Tongue (tissue), 3 donors: ENCODE measurements at places on chromosomes 12 and 14.

GRCh38 chr12:78863482-78864402, 832 bp upstream of the SYT1 start:
- peak; percentile 43 for DNase-seq

GRCh38 chr12:22916815-22917214, 291.8 kb downstream of the ETNK1 start:
- no peak for DNase-seq

DNA sequence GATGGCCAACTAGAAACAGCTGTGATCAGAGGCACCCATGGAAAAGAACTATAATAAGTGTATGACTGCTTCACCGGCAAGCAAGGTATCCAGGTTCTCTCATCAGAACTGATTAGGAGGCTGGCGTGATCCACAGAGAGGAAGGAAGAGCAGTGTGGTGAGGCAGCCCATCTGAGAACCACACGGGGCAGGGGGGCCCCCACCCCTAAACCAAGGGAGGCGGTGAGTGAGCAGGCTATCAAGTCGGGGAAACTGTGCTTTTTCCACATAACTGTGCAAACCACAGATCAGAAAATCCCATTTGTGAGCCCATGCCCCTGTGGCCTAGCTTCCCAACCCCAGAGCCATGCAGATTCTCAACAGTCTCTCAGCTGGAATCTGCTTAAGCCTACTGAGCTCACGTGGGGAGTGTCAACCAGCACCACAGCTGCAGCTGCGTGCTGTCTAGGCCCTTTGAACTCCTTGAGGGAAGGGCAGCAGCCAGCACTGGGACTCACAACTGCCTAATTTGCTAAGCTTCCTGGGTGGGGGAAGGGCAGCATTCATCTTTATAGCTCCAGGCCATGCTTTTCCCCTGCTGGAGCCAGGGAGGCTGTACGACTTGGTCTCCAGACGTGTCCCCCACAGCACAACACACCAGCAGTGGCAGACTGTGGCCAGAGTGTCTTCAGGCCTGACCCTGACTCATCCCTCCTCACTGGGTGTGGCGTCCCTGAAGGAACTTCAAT, 444.4 kb upstream of the ATP2B1 start:
- peak; percentile 17 for DNase-seq

- DNase-seq: no peak
Observed at GRCh38 chr12:51189790-51190355, 16.9 kb upstream of the TFCP2 start.

DNA sequence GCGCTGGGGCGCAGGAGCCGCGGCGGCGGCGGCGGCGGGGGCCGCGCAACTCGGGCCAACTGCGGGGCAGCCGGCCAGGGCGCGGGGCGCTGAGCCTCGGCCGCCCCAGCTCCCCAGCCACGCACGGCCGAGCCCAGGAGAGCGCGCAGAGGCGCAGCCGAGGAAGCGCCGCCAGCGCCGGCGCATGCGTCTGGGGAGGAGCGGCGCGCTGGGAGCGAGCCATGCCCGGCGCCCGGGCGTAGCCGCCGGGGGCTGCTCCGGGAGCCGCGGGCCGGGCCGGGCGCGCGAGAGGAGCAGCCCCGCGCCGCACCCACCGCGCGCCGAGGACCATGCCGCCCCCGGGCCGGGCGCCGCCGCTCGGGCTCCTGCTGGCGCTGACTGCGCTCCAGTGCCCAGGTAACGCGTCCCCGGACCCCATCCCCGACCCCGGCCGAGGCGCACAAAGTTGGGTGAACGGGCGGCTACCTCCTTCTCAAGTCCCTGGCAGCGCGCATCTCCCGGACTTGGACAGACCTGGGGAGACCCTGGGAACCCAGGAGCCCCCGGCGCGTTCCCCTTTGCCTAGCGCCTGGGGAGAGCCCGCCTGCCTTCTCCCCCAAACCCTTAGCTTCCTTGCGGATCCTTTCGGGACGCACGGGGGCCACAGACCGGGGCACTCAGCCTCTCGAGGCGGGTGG, 121.4 kb downstream of the AACS start:
- no peak for DNase-seq

GRCh38 chr12:3562484-3562883, 71.5 kb downstream of the PRMT8 start:
- DNase-seq: no peak

- no peak for DNase-seq
Observed at GRCh38 chr14:69132513-69133181, 20.3 kb downstream of the DCAF5 start.

DNA sequence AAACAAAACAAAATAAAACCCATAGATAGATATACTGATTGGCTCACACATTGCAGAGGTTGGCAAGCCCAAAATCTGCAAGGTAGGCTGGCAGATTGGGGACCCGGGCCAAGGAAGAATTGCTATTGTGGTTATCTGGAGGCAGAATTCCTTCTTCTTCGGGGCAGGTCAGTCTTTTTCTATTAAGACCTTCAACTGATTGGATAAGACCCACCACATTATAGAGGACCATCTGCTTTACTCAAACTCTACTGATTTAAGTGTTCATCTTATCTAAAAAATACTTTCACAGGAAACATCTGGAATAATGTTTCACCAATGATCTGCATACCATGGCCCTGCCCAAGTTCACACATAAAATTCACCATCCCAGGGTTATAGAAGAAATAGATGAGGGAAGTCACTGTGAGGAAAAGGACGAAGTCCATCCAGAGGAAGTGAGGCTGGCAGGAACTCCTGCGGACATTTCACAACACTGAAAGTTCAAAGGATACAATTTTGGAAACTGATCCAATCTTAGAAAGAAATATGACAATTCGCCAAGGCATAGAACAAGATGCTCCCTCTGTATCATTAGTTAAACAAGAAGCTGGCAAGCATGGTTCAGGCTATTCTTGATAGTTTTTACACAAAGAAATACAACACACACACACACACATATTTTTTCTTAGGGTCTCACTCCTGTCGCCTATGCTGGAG, 127.6 kb upstream of the MED13L start:
- no peak for DNase-seq

DNA sequence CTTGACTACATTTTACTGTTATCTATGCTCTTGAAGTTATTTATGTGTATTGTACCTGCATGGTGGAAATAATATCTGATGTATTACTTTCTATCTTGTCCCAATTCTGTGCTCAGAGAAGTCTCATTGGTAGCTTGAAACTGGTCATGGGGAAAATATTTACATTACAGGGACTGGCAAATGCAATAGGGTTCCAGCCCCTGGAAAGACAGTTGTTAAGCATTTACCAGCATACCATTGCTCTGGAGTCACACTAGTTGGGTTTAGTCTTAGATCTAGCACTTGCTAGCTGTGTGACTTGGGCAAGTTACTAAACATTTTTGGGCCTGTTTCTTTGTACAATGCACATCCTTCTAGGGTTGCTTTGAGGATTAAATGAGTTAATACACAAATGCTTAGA, 86.3 kb upstream of the NRXN3 start:
- DNase-seq: no peak

GRCh38 chr12:97299847-97300246, 162.8 kb upstream of the RMST start:
- DNase-seq: no peak

- peak; percentile 14 for DNase-seq
Observed at GRCh38 chr12:120654656-120655055, 14.2 kb downstream of the CABP1 start.

GRCh38 chr14:65920996-65921395, 508.5 kb downstream of the FUT8 start:
- no peak for DNase-seq

DNA sequence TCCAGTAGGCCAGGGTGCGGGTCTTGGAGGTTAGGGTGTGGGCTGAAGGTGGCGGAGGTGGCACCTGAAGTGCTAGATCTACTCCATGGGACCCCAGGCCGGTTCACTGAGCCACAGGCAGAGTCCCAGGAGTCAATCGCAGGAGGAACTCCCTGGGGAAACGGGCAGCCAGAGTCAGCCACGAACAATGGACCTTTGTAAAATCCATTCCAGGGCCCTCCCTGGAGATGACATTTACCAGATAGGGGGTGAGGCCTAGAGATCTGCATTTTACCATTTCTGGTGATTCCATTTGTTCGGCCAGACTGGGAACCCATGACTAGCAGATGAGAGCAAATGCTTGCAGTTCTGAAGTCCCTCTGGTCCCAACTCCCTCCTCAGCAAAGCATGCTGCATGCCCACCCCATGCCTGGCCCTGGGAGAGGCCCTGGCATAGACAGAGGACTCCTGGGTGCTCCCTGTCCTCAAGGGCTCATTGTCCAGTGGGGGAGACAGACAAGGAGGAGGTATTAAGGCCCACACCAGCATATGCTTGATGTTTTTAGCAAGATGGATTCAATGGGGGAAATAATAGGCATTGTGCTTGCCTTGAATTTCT, 115.5 kb downstream of the EML1 start:
- no peak for DNase-seq
